ENCODE measurements at places on chromosomes 16 and 17.

GRCh38 chr17:2136241-2136640 lies 81.3 kb downstream of the HIC1 start:
- no peak for DNase-seq

DNA sequence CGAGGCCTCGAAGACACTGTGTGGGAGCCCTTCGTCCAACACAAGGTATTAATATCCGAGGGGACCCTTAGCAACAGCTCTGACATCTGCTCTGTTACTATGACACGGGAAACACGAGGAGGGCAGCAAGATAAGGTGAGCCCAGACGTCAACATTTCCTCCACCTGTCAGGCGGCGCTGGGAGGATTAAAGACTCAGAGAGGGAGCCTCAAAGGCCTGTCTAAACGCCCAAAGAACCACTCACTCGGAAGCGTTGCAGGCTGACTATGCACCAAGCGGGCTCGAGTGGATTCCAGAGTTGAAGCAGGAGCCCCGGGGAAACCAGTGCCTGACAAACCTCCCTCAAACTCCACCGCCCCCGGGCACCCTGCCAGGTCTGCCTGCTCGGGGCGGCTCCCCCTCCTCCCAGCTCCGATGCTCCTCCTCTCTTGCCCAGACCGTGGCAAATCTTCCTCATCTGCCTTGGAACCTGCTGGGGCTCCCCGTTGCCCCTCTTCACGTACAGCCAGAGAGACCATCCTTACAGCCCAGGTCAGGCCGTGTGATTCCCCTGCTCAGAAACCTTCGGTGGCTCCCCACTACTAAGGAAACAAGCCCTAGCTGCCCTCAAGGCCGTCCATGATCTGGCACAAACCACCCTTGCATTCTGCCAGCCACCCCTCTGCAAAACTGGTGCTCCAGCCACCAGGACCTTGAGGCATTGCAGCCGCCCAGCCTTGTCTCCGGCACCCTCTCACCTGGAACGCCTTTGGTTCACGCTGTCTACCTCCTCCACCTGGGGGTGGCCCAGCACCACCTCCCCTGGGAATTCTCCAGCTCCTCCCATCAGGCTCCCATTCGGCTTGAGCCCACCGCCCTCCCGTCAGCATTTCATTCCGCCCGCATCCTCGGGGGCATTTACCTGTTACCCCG lies 16.2 kb downstream of the RPH3AL start:
- no peak for DNase-seq

GRCh38 chr17:6024576-6024975 lies 45.6 kb upstream of the WSCD1 start:
- DNase-seq: no peak

DNA sequence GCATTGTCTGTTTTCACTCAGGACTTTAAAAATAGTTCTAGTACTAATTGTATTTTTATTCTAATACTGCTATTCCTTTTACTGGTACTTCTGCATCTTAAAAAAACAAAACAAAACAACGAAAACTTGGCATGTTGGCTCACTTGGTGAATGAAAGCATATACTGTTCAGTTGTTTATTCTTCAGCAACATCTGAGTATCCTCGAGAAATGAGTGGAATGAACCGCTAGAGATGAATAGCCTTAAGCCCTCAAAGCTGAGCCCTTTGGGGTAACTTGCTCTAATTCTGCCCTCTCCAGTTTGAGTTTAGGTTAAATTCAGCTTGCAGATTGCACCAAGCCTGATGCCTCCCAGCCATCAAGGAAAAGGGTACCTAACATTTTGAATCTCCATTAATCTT lies 126.5 kb downstream of the WWOX start:
- no peak for DNase-seq

- no peak for DNase-seq
Measured at GRCh38 chr17:63024716-63025115, 58.7 kb downstream of the TANC2 start.

GRCh38 chr16:58699151-58699550 lies 14.6 kb upstream of the SLC38A7 start:
- DNase-seq: no peak

- no peak for DNase-seq
Measured at GRCh38 chr17:81983011-81983638, 5.7 kb downstream of the ASPSCR1 start.

- no peak for DNase-seq
Measured at GRCh38 chr17:9669551-9670008, 24.3 kb downstream of the USP43 start.

DNA sequence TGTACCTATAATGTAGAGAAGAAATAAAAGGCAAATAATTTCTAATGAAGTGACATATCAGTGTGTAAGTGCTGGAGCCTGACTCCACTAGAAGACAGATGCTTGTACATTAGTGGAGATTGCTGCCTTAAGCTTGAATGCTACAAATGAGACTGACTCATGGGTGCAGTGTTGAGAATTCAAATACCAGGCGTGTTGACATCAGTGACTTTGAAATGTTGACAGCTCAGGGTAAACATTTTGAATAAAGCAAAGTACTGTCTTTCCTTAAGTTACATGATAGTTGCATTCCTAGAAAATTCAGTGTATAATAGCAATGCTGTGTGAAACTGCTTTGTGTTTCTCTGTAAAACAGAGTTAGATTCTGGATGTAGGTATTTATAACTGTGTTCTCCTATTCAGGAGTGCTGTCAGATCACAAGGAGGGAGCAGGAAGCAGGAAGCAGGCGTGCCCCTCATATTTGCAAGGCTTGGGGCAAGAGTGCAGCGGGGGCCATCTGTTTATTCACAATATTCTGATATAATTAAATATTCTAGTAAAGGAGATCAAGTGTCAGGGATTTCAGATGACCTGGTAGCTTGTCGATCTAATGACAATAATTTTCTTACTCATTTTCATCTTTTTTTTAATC lies 119.0 kb downstream of the SPECC1 start:
- DNase-seq: no peak

DNA sequence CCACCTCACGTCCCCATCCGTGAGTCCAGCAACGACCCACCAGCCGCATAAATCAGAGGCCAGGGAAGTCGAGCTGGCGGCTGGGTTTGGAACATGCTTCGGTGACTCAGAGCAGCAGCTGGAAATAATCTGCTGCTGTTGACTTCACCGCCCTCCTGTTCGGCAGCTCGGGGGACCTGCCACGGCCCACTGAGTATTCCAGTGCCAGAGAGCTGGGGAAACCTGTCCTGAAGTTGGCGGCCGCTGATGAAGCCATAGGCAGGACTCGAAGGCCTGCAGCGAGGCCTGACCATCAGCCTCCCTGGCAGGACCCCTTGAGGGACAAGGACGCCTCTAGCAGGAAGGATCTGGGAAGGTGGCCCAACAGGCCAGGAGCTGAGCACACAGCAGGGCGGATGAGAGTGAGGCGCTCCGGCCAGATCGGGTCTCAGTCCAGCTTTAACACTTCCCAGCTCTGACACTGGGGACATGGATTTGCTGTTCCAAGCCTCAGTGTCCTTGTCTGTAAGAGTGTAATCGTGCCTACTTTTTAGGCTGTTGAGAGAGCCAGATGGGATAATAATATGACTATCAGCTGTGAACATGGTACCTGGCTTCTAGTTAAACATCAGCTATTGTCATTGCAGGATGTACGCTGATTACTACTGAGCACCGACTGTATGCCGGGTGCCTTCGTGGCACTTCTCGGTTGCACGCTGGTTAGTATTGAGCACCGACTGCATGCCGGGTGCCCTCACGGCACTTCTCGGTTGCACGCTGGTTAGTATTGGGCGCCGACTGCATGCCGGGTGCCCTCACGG lies 50.4 kb upstream of the CIBAR2 start:
- no peak for DNase-seq

All from left renal pelvis (tissue), 4 donors.